Activated naive CD4-positive, alpha-beta T cell treated with anti-CD3 and anti-CD28 coated beads, Interleukin-2, amount 10 ng/mL, durations not matched to agents 7 days and 5 days (primary cell): ENCODE measurements at places on chromosomes 2 and 18.

DNA sequence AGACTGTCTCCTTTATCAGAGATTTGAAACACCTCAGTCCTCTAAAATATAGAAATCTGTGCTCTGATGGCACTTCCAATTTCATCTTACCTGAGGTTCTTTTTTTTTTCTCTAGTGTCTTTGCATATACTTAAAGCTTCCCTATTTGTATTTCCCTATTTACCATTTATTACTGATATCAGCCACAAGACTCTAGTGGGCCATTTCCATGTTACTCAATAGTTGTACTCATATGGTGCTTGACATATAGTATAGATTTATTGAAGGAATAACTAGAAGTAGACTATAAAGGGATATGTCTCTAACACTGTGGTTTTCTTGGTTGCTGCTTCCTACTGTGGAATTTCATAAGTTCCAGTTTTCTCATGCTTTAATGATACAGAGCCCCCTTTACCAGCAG is 3.0 kb downstream of the RBM45 start:
- peaks cover 34% of the 10 kb centered on the region for H3K4me1 ChIP-seq
- no peak overlapping the region for H3K4me3 ChIP-seq
- no peaks in the 10 kb centered on the region for H3K27me3 ChIP-seq
- H3K27ac ChIP-seq, result no peak overlapping the region

GRCh38 chr18:79321625-79322405 is 73.9 kb upstream of the NFATC1 start:
- peaks cover 12% of the 10 kb centered on the region for H3K4me1 ChIP-seq
- H3K4me3 ChIP-seq, result no peak overlapping the region
- no peak overlapping the region for H3K27ac ChIP-seq
- H3K27me3 ChIP-seq, result no peaks in the 10 kb centered on the region

- no peaks in the 10 kb centered on the region for H3K4me1 ChIP-seq
- no peak overlapping the region for H3K27ac ChIP-seq
- no peak for DNase-seq
- no peaks in the 10 kb centered on the region for H3K36me3 ChIP-seq
Measured at GRCh38 chr2:185665251-185665814, 73.3 kb upstream of the FSIP2 start.

DNA sequence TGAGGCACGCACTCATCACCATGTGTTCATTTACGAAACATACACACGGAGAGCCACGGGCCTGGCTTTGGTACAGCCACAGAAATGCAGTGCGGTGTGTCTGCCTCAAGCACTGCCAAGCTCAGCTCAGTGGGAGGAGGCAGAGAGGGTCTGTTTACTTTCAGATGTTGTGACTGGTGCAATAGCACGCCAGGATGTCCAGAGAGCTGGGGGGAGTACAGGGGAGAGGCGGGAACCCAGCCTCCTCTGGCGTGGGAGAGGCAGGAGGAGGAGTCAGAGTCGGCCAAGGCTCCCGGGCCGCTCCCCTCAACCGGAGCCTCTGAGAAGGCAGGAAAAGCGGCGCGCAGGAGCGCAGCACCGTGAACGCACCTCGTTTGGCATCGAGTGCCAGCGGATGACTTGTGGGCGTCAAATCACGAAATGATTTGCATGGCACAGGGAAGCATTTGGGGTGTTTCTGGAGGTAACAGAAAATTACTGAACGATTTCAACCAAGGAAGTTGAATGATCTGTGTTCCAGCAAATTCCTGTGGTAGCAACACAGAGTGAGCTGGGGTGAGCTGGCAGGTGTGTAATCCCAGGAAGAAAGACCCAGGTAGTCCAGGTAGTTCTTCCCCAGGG is 143.0 kb downstream of the ZNF516 start:
- DNase-seq, result no peak
- no peak overlapping the region for H3K4me3 ChIP-seq
- H3K27ac ChIP-seq, result no peak overlapping the region
- no peaks in the 10 kb centered on the region for H3K36me3 ChIP-seq
- peaks cover 5% of the 10 kb centered on the region for H3K4me1 ChIP-seq

- H3K27me3 ChIP-seq, result no peaks in the 10 kb centered on the region
- H3K4me1 ChIP-seq, result no peaks in the 10 kb centered on the region
- no peak overlapping the region for H3K27ac ChIP-seq
- DNase-seq, result no peak
Measured at GRCh38 chr2:32851777-32852439, 94.8 kb upstream of the LTBP1 start.

GRCh38 chr2:139293992-139294548 is 513.9 kb upstream of the NXPH2 start:
- H3K36me3 ChIP-seq, result no peaks in the 10 kb centered on the region
- no peak overlapping the region for H3K4me3 ChIP-seq
- H3K27ac ChIP-seq, result no peak overlapping the region
- H3K27me3 ChIP-seq, result no peaks in the 10 kb centered on the region
- no peaks in the 10 kb centered on the region for H3K4me1 ChIP-seq

GRCh38 chr2:179796213-179797007 is 65.0 kb downstream of the ZNF385B start:
- H3K4me3 ChIP-seq, result no peak overlapping the region
- no peaks in the 10 kb centered on the region for H3K27me3 ChIP-seq
- H3K4me1 ChIP-seq, result no peaks in the 10 kb centered on the region
- no peak for DNase-seq
